WTC11 (cell line): ENCODE measurements at places on chromosomes 11 and 22. TPM values are rescaled to one million over a fixed set of nuclear protein-coding genes. Genes with fewer than 3 reads are reported as not detected.
A peak's percentile ranks its signal among the peaks of the same experiment; 100 is the strongest.

Gene OR10A4
- not detected in 3 replicates for total RNA-seq

Gene SLC35F2
- total RNA-seq: 22.0 to 27.1 TPM (median 22.8 TPM) in 3 replicates

Gene EEF1G
- 1,667 to 1,857 TPM (median 1,846 TPM) in 3 replicates for total RNA-seq

DNA sequence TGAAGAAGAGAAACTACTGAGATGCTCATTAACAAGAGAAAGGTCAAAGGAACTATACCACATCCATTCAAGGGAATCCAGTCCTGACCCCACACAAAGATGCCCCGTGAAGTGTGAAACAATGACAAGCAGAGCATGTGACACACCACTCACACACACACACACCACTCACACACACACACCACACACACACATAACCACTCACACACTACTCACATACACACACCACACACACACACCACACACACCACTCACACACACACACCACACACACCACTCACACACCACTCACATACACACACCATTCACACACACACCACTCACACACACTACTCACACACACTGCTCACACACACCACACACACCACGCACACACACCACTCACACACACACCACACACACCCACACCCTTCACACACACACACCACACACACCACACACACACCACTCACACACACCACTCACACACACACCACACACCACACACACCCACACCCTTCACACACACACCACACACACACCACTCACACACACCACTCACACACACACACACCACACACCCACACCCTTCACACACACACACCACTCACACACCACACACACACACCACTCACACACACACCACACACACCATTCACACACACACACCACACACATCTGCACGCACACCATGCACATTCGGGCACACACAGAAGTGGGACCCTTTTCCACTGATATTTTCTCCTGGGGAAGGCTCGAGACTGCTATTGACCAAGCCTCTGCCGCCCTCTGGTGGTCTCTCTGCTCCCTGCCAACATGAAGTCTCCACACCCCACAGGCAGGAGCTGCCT lies 32.0 kb upstream of the COMT start:
- peaks cover 14% of the 10 kb centered on the region for H3K36me3 ChIP-seq
- H3K27ac ChIP-seq: no peak overlapping the region; the same call in 1 of the 2 replicates
- H3K4me3 ChIP-seq: no peak overlapping the region
- peak; percentile 90 for DNase-seq

GRCh38 chr11:75475767-75476650 lies 43.0 kb upstream of the KLHL35 start:
- H3K36me3 ChIP-seq: no peaks in the 10 kb centered on the region
- peaks cover 22% of the 10 kb centered on the region for H3K4me1 ChIP-seq
- H3K27ac ChIP-seq: no peak overlapping the region
- no peak overlapping the region for H3K4me3 ChIP-seq
- no peak for DNase-seq
- H3K27me3 ChIP-seq: no peaks in the 10 kb centered on the region; the same call in 1 of the 2 replicates

DNA sequence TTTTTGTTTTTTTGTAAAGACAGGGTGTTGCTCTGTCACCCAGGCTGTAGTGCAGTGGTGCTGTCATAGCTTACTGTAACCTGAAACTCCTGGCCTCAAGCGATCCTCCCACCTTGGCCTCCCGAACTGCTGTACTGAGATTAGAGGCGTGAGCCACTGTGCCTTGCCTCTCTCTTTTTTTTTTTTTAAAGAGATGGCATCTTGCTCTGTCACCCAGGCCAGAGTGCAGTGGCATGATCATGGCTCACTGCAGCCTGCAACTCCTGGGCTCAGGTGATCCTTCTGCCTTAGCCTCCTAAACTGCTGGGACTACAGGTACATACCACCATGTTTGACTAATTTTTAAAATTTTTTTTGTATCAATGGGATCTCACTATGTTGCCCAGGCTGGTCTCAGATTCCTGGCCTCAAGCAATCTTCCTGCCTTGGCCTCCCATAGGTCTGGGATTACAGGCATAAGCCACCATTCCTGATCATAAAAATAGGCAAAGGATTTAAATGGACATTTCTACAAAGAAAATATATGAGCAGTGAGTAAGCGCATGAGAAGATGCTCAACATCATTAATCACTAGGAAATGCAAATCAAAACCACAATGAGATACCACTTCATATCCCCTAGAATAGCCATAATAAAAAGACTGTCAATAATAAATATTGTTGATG lies 17.3 kb upstream of the CLNS1A start:
- H3K4me3 ChIP-seq: no peak overlapping the region
- no peak overlapping the region for H3K27ac ChIP-seq
- no peaks in the 10 kb centered on the region for H3K27me3 ChIP-seq
- no peak for DNase-seq

DNA sequence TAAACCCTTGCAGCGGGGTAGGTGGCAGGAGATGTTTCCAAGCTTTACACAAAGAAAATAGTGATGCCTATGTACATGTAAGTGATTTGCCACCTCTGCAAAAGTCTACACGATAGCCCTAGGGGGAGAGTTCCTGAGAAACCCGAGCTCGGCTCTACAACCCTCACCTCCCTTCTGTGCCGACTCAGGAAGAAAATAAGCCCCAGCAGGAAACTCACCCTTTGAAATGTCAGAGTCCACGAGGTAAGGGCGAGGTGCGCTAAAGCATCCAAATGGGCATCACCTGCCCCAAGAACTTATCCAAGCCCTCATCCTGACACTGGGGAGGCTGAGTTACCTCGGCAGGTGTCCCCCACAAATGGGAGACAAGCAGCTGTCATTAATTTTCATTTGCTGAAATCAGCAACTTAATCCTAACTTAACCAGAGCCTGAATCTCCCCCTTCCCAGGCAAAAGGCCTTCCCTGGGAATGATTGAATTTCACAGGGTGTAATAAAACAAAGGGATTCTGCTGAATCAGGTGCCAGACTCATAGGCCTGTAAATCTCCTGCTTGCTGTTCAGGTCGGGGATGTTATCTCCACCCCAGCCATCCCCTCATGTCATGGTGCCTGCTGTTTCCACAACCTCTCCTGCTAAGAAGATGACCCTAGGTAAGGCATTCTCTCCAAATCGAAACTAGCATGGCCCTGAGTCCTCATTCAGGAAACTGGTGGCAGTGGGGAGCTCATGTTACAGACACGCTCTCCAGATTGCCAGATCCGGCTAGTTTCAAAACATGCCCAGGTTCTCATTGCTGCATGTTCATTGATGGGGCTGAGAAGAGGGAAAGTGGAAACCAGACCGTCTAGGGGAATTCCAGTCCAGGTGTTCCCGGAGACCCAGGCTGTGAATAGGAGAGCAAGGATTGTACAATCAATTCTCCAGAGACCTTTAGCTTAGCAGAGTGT lies 105.3 kb upstream of the KIRREL3 start:
- H3K4me1 ChIP-seq: peaks cover 53% of the 10 kb centered on the region
- H3K4me3 ChIP-seq: no peak overlapping the region
- H3K27me3 ChIP-seq: no peaks in the 10 kb centered on the region
- H3K27ac ChIP-seq: no peak overlapping the region
- no peak for DNase-seq

DNA sequence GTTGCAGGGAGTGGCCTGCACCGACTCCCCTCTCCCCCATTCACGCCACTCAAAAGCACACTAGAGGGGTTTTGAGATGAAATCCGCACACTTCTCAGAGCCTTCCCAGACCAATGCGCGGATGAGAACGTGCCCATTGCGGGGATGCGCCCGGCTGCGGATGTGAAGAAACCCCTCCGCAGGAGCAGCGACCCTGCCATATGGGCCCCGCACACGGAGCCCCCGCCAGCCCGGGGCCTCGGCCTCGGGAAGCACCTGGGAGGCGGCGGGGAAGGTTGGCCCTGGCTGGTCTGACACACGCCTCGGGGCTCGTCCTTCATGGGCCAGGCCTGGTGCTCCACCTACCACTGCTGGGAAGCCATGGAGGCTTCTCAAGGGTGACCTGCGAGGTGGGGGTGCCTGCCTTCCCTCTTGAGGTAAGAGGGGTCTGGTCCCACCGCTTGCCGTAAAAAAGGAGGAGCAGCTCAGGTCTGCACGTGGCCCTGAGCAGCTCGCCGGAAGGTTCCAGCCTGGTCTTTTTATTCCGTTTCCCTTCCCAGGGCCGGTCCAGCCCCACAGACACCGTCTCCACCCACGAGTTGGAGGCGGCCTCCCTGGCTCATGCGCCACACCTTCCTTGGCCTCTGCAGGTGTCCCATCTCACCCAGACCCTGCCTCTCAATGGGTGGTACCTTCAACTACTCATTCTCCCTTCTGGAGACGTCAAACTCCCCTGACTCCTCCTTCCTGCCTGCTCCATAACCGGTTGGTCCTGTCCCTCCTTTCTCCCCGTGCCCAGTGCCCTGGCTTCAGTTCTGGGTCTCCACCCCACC lies 39.4 kb downstream of the TRMU start:
- peaks cover 9% of the 10 kb centered on the region for H3K36me3 ChIP-seq
- no peak for DNase-seq
- H3K4me1 ChIP-seq: peaks cover 29% of the 10 kb centered on the region

- no peaks in the 10 kb centered on the region for H3K36me3 ChIP-seq
- H3K4me1 ChIP-seq: peaks cover 24% of the 10 kb centered on the region
- no peak overlapping the region for H3K27ac ChIP-seq
- peaks cover 11% of the 10 kb centered on the region for H3K27me3 ChIP-seq
- DNase-seq: no peak
Measured at GRCh38 chr11:94746721-94747120, 21.4 kb upstream of the AMOTL1 start.

DNA sequence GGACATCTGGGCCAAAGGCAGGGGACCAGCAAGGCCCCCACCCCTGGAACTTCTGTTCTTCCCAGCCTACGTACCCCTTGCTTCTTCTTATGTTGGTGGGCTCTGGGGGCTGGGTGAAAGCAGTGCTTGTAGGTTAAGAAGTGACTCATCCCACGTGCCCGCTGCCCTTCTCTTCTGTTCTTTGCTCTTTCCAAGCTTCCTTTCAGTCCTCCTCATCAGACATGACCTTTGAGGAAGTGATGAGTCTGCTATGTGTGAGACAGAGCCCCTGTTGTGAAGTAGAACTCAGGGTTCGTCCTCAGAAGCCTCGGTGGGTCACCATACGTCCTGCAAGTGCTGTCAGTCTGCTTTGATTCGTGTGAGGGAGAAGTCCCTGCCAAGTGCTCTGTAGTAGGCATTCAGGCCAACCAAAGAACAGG lies 12.7 kb downstream of the MED15 start:
- no peak overlapping the region for H3K4me3 ChIP-seq
- no peak overlapping the region for H3K27ac ChIP-seq
- H3K4me1 ChIP-seq: peaks cover 17% of the 10 kb centered on the region
- no peak for DNase-seq
- H3K36me3 ChIP-seq: peaks cover 8% of the 10 kb centered on the region
- no peaks in the 10 kb centered on the region for H3K27me3 ChIP-seq

DNA sequence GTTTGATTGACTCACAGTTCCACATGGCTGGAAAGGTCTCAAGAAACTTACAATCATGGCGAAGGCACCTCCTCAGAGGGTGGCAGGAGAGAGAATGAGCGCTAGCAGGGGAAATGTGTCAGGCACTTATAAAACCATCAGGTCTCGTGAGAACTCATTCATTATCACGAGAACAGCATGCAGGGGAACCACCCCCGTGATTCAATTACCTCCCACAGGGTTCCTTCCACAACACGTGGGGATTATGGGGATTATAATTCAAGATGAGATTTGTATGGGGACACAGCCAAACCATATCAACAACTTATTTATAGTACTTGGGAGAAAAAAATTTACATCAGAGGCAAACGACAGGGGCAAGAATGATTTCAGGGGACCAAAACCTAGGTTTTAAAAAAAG lies 3.0 kb downstream of the ME3 start:
- no peak overlapping the region for H3K27ac ChIP-seq
- no peaks in the 10 kb centered on the region for H3K36me3 ChIP-seq
- DNase-seq: no peak
- peaks cover 49% of the 10 kb centered on the region for H3K27me3 ChIP-seq
- H3K4me3 ChIP-seq: no peak overlapping the region
- H3K4me1 ChIP-seq: peaks cover 25% of the 10 kb centered on the region

DNA sequence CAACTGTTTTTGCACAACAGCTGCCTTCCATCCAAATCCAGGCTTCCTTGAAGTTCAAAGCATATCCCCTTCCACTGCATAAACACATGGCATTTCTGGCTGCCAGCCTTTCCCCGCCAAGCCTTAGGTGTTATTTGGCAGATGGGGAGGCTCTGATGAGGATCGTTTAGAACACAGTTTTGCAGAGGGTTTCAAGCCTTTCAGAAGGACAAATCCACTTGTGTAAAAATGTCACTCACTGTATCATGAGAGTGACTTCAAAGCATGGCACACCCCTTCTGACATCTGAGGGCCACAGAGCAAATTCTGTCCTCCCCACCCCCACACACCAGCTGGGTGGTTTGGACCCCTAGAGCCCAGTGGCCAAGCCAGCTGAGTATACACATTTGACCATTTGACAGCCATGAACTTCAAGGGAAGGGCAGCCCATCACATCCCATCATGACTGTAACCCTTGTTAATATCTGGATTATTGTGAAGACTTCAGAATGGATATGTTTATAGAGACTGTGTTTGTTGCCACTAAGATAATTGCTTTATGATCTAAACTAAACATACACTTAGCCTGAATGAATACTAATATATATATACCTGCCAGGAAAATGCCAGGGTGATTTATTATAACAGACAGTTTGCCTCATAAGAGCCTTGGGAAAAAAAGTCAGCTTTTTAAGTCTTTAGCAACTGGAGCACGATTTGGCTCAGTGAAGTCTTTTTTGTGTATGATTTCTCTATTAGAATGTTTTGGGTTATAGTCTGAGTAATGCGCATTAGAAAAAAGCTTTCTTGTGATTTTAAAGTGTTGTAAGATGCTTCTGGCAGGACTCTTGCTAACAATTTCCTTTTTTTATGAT lies 31.9 kb downstream of the FBLN1 start:
- H3K4me3 ChIP-seq: no peak overlapping the region
- H3K4me1 ChIP-seq: peaks cover 7% of the 10 kb centered on the region
- H3K36me3 ChIP-seq: peaks cover 38% of the 10 kb centered on the region
- DNase-seq: no peak
- H3K27me3 ChIP-seq: no peaks in the 10 kb centered on the region
- H3K27ac ChIP-seq: no peak overlapping the region

DNA sequence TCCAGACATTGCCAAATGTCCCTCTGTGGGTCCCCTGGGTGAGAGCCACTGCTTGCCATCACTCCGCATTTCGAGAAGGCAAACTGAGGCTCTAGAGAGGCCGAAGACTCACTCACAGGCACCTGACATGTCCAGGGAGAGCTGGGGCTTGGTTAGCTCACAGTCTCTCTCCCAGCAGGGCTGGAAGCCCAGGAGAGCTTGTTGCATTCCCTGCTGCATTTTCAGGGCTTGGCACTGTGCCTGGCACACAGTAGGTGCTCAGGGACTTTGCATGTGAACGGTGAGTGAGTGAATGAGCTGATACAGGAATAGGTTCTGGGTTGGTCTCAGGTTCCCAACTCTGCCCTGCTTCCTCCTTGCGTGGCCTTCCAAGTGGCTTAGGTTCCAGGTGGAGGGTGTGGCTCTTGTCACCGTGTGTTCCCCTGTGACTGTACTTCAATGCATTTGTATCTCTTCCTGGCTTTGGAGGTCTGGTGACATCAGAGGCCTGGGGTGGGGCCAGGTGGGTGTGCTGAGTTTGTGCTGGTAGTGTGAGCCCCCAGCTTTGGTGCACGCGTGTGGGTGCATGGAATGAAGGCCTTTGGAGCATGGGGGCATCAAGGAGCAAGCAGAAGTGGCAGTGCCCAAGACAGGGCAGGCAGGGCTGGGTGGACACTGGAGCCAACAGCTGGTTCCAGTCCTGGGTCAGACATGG lies 18.4 kb upstream of the SMIM38 start:
- peaks cover 18% of the 10 kb centered on the region for H3K36me3 ChIP-seq
- no peak overlapping the region for H3K27ac ChIP-seq
- H3K4me1 ChIP-seq: no peaks in the 10 kb centered on the region
- no peak overlapping the region for H3K4me3 ChIP-seq
